Aorta (tissue), 5 donors: ENCODE measurements at places on chromosomes 1 and 21. TPM values are rescaled to one million over a fixed set of nuclear protein-coding genes. Genes with fewer than 3 reads are reported as not detected.
A peak's percentile ranks its signal among the peaks of the same experiment; 100 is the strongest.

DNA sequence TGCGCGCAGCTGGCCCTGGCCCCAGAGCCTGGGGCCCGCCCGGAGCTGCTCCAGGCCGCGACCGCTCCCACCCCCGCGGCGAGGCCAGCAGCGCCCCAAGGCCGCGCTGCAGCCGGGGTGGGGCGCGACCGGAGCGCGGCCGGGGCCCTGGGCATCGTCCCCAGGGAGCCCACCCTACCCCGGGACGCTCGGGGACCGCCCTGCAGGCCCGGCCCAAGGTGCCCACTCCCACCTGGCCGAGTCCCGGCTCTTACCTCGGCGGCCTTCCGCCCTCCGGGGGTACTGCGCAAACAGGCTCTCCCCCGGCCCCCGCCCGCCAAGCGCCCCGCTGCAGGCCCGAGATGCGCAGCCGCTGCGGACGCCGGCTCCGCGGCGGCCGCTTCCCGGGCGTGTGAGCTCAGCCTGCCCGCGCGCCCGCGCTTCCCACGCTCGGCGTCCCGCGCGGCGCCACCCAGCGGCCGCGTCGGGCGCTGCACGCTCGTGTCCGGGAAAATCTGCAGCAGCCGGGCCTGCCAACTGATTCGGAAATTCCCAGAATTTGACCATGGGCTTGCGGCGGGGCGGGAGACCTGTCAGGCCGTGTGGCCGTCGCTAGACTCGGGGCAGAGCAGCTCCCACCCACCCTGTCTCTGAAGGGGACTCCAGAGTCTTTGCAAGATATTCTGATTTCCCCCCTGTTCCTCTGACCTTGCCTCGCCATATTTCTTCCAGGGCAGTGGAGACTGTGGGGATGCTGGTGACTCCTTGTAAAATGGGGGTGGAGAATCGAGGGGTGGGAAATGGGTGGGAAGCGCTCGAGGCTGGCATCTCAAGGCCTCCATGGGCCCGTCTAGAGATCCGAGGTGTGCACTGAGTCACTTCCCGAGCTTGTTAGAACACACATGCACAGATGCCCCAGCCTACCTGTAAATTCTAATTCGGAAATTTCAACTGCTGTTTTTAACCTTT lies 41.9 kb downstream of the CD34 start:
- no peaks in the 10 kb centered on the region for H3K4me1 ChIP-seq
- no peaks in the 10 kb centered on the region for H3K36me3 ChIP-seq
- peak overlapping the region; percentile 82 for H3K4me3 ChIP-seq
- H3K27ac ChIP-seq, result peak overlapping the region; percentile 92
- DNase-seq, result peak; percentile 95

The ITLN2 gene
- not detected for total RNA-seq

The PCP4 gene
- total RNA-seq, result 3.2 TPM

DNA sequence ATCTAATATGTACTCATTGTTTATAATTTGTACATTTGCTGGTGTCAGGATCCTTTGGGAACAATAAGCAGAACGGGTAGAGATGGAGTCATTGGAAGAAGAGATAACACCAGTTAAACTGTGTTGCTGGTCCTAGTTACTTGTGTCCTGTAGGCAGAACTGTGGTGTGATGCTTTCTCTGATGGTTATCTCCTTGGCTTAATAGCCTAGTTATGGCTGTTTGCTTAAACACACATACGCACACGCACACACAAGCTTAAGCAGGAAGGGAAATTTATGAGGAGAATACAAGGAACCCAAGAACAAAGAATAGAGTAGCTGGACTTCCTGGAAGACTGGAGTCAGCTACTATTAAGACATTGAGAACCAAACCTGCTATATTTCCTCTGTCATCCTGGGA lies 5.7 kb upstream of the PKN2 start:
- H3K4me1 ChIP-seq, result no peaks in the 10 kb centered on the region
- no peaks in the 10 kb centered on the region for H3K36me3 ChIP-seq
- no peak for DNase-seq
- H3K27ac ChIP-seq, result no peak overlapping the region
- H3K27me3 ChIP-seq, result no peaks in the 10 kb centered on the region
- no peak overlapping the region for H3K4me3 ChIP-seq

The MPZ gene
- 19.4 TPM for total RNA-seq

GRCh38 chr21:34986561-34987500 lies 62.3 kb downstream of the RUNX1 start:
- no peak overlapping the region for H3K27ac ChIP-seq
- no peaks in the 10 kb centered on the region for H3K36me3 ChIP-seq
- H3K4me3 ChIP-seq, result no peak overlapping the region
- no peak for DNase-seq
- no peaks in the 10 kb centered on the region for H3K27me3 ChIP-seq

- H3K27ac ChIP-seq, result no peak overlapping the region
- H3K4me3 ChIP-seq, result no peak overlapping the region
- DNase-seq, result no peak
These were observed 3.2 kb downstream of the TNN start for GRCh38 chr1:175070818-175071217.

- no peaks in the 10 kb centered on the region for H3K4me1 ChIP-seq
- no peak for DNase-seq
- H3K27me3 ChIP-seq, result no peaks in the 10 kb centered on the region
- no peak overlapping the region for H3K27ac ChIP-seq
These were observed 35.9 kb upstream of the PTGS2 start for GRCh38 chr1:186715887-186716809.

The KCNJ9 gene
- total RNA-seq, result not detected

DNA sequence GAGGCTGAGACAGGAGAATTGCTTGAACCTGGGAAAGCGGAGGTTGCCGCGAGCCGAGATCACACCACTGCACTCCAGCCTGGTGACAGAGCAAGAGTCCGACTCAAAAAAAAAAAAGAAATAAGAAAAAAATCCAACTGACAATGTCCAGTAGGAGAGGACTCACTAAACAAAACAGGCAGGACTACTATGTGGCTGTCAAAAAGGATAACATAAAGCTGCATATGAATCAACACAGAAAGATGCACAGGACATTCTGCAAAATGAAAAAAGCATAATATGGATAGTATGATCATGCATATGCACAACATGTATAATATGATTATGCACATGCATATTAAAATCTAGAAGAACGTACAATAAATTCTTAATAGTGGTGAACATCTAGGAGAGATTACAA lies 80.7 kb downstream of the JAK1 start:
- no peaks in the 10 kb centered on the region for H3K27me3 ChIP-seq
- peaks cover 2% of the 10 kb centered on the region for H3K36me3 ChIP-seq
- no peaks in the 10 kb centered on the region for H3K4me1 ChIP-seq

GRCh38 chr21:45445369-45445768 lies 40.4 kb downstream of the COL18A1 start:
- DNase-seq, result no peak
- H3K4me1 ChIP-seq, result no peaks in the 10 kb centered on the region
- no peak overlapping the region for H3K4me3 ChIP-seq
- H3K27ac ChIP-seq, result no peak overlapping the region
- no peaks in the 10 kb centered on the region for H3K27me3 ChIP-seq

GRCh38 chr1:218336328-218336727 lies 8.8 kb upstream of the TGFB2 start:
- no peak for DNase-seq
- no peak overlapping the region for H3K27ac ChIP-seq
- H3K4me3 ChIP-seq, result no peak overlapping the region
- no peaks in the 10 kb centered on the region for H3K4me1 ChIP-seq
- no peaks in the 10 kb centered on the region for H3K27me3 ChIP-seq

The SMCP gene
- total RNA-seq, result not detected

The C4BPA gene
- total RNA-seq, result not detected

DNA sequence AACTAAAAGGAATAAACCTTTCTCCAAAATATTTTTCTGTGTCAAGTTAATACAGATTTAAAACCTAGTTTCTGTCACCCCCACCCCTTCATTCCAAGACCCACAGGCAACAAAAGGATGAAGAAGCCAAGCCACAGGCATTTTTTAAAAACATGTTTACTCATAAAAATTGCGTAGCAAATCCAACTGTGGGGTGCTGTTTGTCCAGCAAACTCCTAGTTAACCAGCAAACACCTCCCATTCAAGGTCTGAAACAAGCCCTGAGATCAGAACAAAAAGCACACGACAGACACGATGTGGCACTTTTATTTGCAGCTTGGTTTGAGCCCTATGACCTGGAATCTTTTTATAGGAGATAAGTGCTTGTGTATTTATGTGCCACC lies 149.9 kb upstream of the CAMK1G start:
- H3K36me3 ChIP-seq, result no peaks in the 10 kb centered on the region
- no peak overlapping the region for H3K4me3 ChIP-seq
- no peak overlapping the region for H3K27ac ChIP-seq

DNA sequence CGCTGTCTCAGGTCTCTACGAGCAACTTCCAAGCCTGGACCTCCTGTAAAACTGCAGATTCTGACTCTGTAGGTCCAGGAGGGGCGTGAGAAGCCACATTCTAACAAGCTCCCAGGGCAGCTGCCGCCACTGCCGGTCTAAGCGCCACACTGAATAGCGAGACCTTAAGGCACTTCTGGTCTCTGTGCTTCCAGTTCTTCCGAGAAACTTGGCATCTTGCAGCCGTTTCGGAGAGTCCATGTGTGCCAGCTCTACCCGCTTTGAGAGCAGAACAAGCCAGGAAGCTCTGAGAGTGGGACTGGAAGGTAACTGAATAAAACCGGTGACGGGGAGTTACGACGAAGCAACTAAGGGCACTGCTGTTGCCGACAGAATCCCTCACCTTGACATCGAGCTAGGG lies 12.5 kb downstream of the AGT start:
- no peak for DNase-seq
- no peak overlapping the region for H3K27ac ChIP-seq
- no peaks in the 10 kb centered on the region for H3K27me3 ChIP-seq

DNA sequence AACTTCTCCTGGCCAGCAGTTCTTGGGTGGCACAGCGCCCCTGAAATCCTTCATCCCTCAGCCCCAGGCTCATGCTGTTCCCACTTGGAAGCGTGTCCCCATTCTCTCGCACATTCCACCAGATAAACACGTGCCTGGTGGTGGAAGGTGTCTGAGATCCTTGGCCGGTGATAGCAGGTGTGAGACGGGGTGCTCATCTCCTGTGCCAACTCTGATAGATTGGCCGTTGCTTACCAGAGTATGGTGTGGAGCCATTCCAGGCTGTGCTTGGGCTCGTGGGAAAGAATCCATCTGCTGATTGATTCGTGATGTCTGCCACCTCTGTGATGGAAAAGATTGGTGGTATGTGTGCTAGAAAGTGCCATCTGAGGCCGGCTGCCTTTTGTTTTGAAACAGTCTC lies 22.2 kb downstream of the ACTL8 start:
- H3K4me3 ChIP-seq, result no peak overlapping the region
- H3K27ac ChIP-seq, result no peak overlapping the region
- no peak for DNase-seq
- no peaks in the 10 kb centered on the region for H3K4me1 ChIP-seq
- H3K36me3 ChIP-seq, result no peaks in the 10 kb centered on the region

The BNIPL gene
- total RNA-seq, result 0.54 TPM

The SAMD13 gene
- total RNA-seq, result 1.7 TPM

The LCE3C gene
- not detected for total RNA-seq

- H3K4me3 ChIP-seq, result no peak overlapping the region
- H3K36me3 ChIP-seq, result no peaks in the 10 kb centered on the region
- H3K4me1 ChIP-seq, result no peaks in the 10 kb centered on the region
- peaks cover 2% of the 10 kb centered on the region for H3K27me3 ChIP-seq
These were observed 31.1 kb upstream of the HSD3B1 start for GRCh38 chr1:119475866-119476439.

The FBXO2 gene
- 1.7 TPM for total RNA-seq

The CELA2B gene
- 0.57 TPM for total RNA-seq

- H3K27me3 ChIP-seq, result no peaks in the 10 kb centered on the region
- no peaks in the 10 kb centered on the region for H3K36me3 ChIP-seq
- no peak overlapping the region for H3K4me3 ChIP-seq
- no peak for DNase-seq
- H3K4me1 ChIP-seq, result no peaks in the 10 kb centered on the region
- H3K27ac ChIP-seq, result no peak overlapping the region
These were observed 86.3 kb downstream of the ACBD6 start for GRCh38 chr1:180415985-180416633.

- no peak overlapping the region for H3K27ac ChIP-seq
- H3K4me3 ChIP-seq, result no peak overlapping the region
- H3K36me3 ChIP-seq, result peaks cover under 1% of the 10 kb centered on the region
- H3K27me3 ChIP-seq, result no peaks in the 10 kb centered on the region
- H3K4me1 ChIP-seq, result no peaks in the 10 kb centered on the region
These were observed 14.0 kb downstream of the LBR start for GRCh38 chr1:225413708-225414375.

The TNFRSF1B gene
- 98.5 TPM for total RNA-seq
